ENCODE measurements at places on chromosomes 6 and 20.

DNA sequence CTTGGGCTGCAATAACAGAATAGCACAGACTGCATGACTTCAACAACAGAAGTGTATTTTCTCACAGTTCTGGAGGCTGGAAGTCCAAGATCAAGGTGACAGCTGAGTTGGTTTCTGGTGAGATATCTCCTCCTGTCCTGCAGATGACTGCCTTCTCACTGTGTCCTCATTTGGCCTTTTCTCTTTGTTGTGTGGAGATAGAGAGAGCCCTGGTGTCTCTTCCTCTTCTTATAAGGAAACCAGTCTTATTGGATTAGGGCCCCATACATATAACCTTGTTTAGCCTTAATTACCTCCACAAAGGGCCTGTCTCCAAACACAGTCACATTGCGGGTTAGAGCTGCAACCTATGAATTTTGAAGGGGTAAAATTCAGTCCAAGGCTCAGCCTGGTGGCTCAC lies 57.0 kb upstream of the BMP6 start:
- ATAC-seq = no peak

GRCh38 chr6:25883991-25884390 lies 9.9 kb upstream of the SLC17A3 start:
- no peak for ATAC-seq

- no peak for ATAC-seq
Measured at GRCh38 chr6:168791917-168792316, 350.9 kb downstream of the SMOC2 start.

- no peak for ATAC-seq
Measured at GRCh38 chr6:91534614-91535013, 947.7 kb upstream of the MAP3K7 start.

GRCh38 chr6:129844118-129844891 lies 16.8 kb downstream of the TMEM244 start:
- no peak for ATAC-seq

DNA sequence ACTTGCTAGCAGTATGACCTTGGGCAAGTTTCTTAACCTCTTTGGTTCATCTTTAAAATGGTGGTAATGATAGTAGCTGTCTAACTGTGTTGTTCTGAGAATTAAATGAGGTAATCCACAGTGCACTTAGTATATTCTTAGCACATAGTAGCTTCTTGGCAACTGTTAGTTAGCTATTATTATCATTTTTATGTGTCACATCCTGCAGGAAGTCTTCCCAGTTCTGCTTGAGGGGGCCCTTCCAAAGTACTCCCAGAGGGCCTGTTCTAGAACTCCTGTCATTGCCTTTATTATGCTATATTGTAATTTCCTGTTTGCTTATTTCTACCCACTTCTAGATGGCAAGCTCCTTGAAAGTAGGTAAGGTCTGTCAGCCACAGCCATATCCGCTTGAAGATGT lies 30.6 kb downstream of the ANKS1A start:
- ATAC-seq = no peak

DNA sequence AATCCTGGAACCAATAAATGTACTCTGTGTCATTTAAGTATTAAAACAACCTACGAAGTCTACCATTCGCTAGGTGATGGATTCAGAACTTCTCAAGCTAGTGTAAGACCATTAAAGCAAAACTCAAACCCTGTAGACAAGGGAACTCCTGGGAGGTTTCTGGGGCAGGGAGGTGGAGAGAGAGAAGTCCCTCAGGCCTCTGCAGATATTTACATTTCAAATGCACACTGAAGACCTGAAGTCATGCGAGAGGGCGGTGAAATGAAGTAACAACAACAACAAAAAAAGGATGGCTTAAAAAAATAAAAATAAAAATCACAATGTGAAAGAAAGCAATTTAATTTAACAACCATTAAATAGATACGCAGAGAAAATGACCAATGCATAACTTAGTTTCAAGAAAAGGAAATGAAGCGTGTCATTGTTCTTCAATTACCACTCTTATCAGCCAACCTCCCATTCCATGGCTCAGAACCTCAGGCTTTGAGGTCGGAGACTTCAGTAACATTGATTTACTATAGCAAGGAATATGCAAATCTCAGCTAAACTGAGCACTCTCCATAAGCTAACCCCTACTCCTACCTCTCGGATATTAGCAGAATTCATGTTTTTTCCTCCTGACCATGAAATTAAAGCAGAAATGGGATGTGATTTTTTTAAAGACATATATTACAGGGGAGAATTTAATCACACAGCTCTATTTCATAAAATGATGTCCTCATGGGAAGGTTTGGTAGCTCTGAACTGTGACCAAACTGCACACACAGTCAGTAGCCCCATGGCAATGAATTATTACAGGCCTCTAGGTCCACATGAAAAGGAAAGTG lies 140.6 kb downstream of the KIF16B start:
- no peak for ATAC-seq

GRCh38 chr6:139863346-139863745 lies 488.9 kb upstream of the CITED2 start:
- no peak for ATAC-seq

- ATAC-seq = no peak
Measured at GRCh38 chr6:44104481-44105021, 22.7 kb downstream of the MRPL14 start.

DNA sequence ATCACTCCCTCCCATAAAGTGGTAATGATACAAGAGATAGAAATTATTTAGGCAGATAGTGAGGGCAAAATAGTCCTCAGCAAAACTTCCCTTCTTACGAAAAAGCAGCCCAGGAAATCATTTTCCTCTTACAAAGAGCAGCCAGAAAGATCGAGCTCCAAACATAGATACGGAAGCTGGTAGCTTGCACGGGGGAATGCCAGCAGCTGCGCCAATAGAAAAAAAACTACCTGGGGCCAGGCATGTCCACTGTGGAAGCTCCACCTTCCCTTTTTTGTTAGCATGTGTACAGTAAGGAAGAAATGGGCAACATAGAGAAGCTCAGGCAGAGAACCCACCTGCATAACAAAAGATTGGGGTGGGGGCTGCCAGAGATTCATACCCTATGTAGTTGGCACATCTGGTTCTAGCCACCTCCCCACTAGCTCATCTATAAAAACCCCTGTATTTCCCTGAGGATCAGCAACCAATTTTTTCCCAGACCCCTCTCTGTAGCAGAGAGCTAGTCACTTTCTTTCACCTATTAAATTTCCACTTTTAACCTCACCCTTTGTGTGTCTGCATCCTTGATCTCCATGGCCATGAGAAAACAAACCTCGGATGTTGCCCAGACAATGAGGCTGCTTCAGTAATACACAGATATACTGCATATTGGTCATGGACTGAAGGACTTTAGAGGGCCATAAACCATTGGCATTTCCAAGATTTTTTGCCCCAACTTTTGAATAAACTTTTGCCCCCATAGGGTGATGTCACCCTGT lies 52.1 kb downstream of the SOD2 start:
- ATAC-seq = no peak

- no peak for ATAC-seq
Measured at GRCh38 chr20:38692436-38693411, 31.6 kb upstream of the SLC32A1 start.

DNA sequence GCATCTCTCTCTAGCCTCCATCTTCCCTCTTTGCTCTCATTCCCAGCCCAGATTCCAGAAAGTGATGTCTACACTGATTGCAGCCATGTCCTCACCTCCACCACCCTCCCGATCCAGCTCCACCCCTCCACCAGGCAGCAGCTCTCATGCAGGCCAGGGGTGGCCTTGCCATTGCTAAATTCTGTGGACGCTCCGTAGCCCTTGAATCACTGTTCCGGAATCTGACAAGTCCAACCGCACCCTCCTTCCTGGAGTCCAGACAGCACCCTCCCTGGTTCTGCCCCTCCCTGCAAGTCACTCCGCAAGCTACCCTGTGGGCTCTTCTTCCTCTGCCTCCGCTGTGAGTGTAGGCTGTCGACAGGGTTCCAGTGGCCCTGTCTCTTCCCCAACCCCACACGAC lies 26.2 kb downstream of the TNXB start:
- no peak for ATAC-seq

GRCh38 chr6:129055796-129056195 lies 172.9 kb downstream of the LAMA2 start:
- ATAC-seq = no peak

GRCh38 chr6:133223452-133224029 lies 17.6 kb upstream of the EYA4 start:
- ATAC-seq = no peak

GRCh38 chr20:40717343-40717865 lies 28.4 kb upstream of the MAFB start:
- ATAC-seq = no peak

DNA sequence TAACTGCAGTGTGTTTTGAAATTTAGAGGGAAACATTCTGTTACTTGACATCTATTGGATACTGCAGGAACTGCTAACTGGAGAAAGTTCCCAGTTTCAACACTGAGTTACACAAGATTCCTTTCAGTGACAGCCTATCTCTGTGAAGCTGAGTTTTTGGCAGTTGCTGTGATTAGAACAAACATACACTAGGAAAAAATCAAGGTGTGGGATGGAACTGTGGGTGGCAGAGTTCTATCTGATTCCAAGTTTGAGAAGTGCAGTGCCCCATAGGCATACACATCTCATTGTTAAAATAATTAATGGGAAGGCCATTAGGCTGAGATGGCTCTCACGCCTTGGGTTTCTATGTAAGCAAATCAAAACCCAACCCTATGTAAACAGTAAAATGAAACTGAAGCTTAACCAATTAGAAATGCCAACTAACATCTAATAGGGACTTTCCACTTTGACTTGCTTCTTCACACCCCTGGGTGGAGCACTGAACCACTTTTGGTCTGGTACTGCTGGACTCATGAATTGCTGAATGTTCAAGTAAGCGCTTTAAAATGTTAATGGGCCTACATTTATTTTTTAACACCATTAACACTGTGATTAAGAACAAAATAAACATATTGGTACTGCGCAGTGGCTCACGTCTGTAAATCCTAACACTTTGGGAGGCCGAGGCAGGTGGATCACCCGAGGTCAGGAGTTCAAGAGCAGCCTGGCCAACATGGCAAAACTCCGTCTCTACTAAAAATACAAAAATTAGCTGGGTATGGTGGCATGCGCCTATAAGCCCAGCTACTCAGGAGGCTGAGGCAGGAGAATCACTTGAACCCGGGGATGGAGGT lies 55.2 kb upstream of the TBC1D7 start:
- peak; percentile 84 for ATAC-seq

GRCh38 chr20:12053353-12053752 lies 135.7 kb downstream of the BTBD3 start:
- no peak for ATAC-seq
